Natural killer cell (primary cell): ENCODE measurements at places on chromosomes 3 and 15. TPM values are rescaled to one million over a fixed set of nuclear protein-coding genes. Genes with fewer than 3 reads are reported as not detected.

MINAR1 gene
- total RNA-seq: 0.98 TPM

POLQ gene
- total RNA-seq: 0.70 TPM

CNTN3 gene
- not detected for total RNA-seq

SPATA16 gene
- not detected for total RNA-seq

ZPLD1 gene
- total RNA-seq: not detected

ARNT2 gene
- not detected for total RNA-seq

ZBED2 gene
- not detected for total RNA-seq

ZIC4 gene
- not detected for total RNA-seq

MYNN gene
- total RNA-seq: 29.9 TPM

- DNase-seq: no peak
- no peak overlapping the region for H3K4me3 ChIP-seq
- H3K27ac ChIP-seq: no peak overlapping the region
- no peaks in the 10 kb centered on the region for H3K4me1 ChIP-seq
- peaks cover 40% of the 10 kb centered on the region for H3K36me3 ChIP-seq
Observed at GRCh38 chr3:196927571-196928453, 14.5 kb downstream of the NCBP2 start.

- H3K4me1 ChIP-seq: no peaks in the 10 kb centered on the region
- H3K27me3 ChIP-seq: no peaks in the 10 kb centered on the region
- no peak for DNase-seq
- H3K36me3 ChIP-seq: peaks cover 28% of the 10 kb centered on the region
Observed at GRCh38 chr3:108035751-108036150, 55.1 kb downstream of the CD47 start.

- H3K4me3 ChIP-seq: no peak overlapping the region
- H3K36me3 ChIP-seq: peaks cover 7% of the 10 kb centered on the region
- H3K27me3 ChIP-seq: no peaks in the 10 kb centered on the region
- no peak for DNase-seq
- no peak overlapping the region for H3K27ac ChIP-seq
Observed at GRCh38 chr3:94082391-94082937, 19.6 kb downstream of the NSUN3 start.

DNA sequence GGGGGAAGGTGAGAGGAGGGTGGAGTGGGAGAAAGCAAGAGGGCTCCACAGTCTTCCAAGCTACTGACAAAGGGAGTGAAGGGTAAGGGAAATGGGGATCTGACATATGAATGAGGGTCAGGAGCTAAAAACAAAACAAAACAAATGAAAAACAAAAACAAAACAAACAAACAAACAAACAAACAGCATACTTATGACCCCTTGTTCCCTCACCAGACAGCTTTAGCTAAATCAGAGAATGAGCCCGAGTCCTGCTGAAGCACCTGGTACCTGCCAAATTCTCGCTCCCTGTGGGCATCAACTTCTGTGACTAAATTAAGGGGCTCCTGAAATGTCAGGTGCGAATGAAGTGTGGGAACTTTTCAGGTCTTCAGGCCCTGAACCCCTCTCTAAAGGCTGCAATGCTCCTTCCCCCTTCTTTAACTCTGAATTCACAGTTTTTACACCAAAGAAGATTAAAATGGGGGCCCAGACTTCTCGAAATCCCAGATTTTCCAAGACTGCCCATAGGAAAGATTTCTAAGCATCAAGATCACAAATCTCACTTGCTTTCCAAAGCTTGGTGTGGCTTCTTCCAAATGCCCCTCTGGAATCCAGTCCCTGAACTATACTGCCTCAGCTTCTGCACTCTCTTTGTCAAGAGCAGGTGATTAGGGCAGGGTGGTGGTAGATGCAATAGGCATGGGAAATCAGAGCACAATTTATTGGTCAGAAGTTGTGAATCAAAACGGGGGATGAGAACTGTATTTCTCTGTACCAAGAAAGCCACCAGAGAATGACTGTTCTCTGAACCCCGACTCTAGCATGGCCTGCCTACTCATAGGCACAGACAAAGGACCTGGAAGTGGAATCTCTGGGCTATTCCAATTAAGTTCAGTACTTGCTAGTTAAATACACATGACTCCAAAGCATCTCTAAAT, 40.9 kb downstream of the ZIC4 start:
- H3K4me3 ChIP-seq: no peak overlapping the region
- H3K4me1 ChIP-seq: no peaks in the 10 kb centered on the region
- H3K27ac ChIP-seq: no peak overlapping the region
- H3K36me3 ChIP-seq: no peaks in the 10 kb centered on the region
- peaks cover 13% of the 10 kb centered on the region for H3K27me3 ChIP-seq

- no peaks in the 10 kb centered on the region for H3K36me3 ChIP-seq
- no peak overlapping the region for H3K4me3 ChIP-seq
- H3K27ac ChIP-seq: no peak overlapping the region
Observed at GRCh38 chr3:168273036-168273435, 177.3 kb upstream of the GOLIM4 start.

- no peaks in the 10 kb centered on the region for H3K27me3 ChIP-seq
- H3K36me3 ChIP-seq: no peaks in the 10 kb centered on the region
- H3K27ac ChIP-seq: no peak overlapping the region
- peaks cover 7% of the 10 kb centered on the region for H3K4me1 ChIP-seq
Observed at GRCh38 chr3:42052132-42052483, 39.0 kb upstream of the TRAK1 start.

GRCh38 chr3:172061724-172062184, 22.4 kb downstream of the FNDC3B start:
- H3K27me3 ChIP-seq: no peaks in the 10 kb centered on the region
- H3K36me3 ChIP-seq: no peaks in the 10 kb centered on the region
- DNase-seq: no peak
- peak overlapping the region; percentile 26 for H3K4me3 ChIP-seq
- H3K4me1 ChIP-seq: peaks cover 19% of the 10 kb centered on the region

DNA sequence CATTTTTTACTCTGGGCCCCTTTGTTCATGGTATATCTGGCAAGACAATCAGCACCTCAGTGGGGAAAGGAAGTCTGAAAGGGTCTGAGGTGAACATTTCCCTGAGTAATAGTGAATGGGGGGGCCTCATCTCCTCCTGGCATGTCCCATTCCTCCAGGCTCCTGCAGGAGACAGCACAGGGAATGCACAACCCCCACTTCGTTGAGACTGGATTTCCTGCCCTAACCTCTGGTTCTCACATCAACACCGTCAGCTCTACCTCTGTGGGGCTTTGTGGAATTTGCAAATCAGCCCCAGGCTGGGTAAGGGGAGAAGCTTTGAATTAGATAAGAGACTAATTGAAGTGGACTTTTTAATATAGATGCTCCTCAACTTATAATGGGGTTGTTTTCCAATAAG, 168.3 kb upstream of the TRIM42 start:
- H3K27ac ChIP-seq: no peak overlapping the region
- no peak for DNase-seq
- H3K36me3 ChIP-seq: no peaks in the 10 kb centered on the region
- no peaks in the 10 kb centered on the region for H3K27me3 ChIP-seq

GRCh38 chr3:124938896-124939295, 4.3 kb upstream of the MUC13 start:
- no peak overlapping the region for H3K4me3 ChIP-seq
- DNase-seq: no peak
- H3K4me1 ChIP-seq: no peaks in the 10 kb centered on the region
- H3K27me3 ChIP-seq: no peaks in the 10 kb centered on the region
- no peaks in the 10 kb centered on the region for H3K36me3 ChIP-seq
- H3K27ac ChIP-seq: no peak overlapping the region

DNA sequence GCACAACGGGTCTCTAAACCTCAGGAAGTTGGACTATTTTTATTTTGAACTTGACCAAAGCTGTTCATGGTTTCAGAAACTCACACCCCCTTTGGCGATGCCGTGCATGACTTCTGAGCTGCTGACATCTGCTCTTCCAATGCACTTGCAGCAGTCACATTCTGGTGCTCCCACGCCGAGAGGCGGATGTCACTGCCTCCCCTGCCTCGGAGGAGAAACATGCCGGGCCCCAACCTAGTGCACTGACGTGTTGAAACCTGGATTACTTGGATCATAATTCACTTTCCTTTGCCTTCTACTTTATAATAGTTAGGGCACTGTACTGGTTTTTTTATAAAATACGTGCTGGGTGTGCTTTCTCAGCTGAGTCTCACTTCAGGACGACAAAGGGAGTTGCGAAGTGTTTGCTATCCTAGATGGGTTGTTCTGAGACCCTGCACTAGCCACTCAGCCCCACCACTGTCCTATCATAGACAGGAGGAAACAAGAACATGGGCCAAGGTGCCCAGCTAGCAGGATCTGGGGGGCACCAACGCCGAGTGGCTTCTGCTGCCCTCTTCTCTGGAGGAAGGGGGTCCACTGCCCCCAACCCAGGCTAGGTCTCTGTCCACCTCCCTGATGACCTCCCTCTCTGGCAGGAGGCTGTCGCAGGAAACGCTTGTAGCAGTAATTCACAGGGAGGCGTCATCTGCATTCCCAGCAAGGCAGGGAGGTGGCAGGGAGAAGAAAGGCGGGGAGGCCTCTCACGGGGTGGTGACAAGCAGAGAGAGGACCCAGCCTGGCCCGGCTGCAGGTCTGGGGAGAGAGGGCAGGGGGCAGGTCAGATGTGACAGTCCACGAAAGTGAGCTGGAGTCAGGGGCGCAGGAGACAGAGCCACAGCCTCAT, 158.8 kb upstream of the IQSEC1 start:
- H3K4me3 ChIP-seq: no peak overlapping the region
- H3K27me3 ChIP-seq: no peaks in the 10 kb centered on the region
- no peaks in the 10 kb centered on the region for H3K36me3 ChIP-seq
- peaks cover 39% of the 10 kb centered on the region for H3K4me1 ChIP-seq

DNA sequence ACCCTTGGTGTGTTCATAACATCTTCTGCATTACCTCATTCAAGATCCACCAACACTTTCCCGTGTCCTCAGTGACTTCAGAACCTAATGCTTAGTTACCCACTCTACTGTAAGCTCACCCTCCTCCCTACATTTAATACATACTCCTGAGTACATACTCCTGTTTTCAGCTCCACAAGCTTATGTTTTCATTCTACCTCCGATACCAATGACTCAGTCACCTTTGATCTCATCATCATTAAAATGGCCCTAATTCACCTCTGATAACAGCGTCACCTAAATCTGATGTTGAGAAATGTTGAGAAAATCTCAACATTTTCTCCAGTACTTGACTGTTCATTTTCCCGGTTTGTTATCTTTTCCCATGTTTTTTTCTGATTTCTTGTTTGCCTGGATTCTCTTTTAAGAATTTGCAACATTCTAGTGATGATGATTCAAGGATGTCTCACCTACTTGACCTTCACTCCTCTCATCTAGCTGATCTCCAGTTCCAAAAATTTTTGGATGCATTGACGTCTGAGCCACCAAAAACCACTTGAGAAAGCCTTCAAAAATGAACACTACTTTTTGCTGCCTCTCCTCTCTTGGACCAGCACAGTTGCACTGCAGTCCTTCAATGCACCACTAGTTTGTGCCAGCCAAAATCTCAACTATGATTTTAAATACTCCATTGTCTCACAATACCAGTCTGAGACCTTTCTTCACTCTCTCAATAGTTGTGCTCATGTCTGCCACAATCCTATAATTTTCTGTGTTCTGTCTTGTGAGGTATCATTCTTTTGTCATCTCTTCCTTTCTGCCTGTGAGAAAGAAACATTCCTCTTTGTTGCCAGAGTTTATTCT, 220.7 kb upstream of the SEMA6D start:
- H3K27me3 ChIP-seq: no peaks in the 10 kb centered on the region
- H3K27ac ChIP-seq: no peak overlapping the region
- no peaks in the 10 kb centered on the region for H3K4me1 ChIP-seq
- H3K4me3 ChIP-seq: no peak overlapping the region
- DNase-seq: no peak

GRCh38 chr3:194745422-194746184, 59.9 kb downstream of the FAM43A start:
- H3K27ac ChIP-seq: no peak overlapping the region
- no peaks in the 10 kb centered on the region for H3K27me3 ChIP-seq
- no peaks in the 10 kb centered on the region for H3K36me3 ChIP-seq
- peaks cover 26% of the 10 kb centered on the region for H3K4me1 ChIP-seq
- H3K4me3 ChIP-seq: no peak overlapping the region
- no peak for DNase-seq

DNA sequence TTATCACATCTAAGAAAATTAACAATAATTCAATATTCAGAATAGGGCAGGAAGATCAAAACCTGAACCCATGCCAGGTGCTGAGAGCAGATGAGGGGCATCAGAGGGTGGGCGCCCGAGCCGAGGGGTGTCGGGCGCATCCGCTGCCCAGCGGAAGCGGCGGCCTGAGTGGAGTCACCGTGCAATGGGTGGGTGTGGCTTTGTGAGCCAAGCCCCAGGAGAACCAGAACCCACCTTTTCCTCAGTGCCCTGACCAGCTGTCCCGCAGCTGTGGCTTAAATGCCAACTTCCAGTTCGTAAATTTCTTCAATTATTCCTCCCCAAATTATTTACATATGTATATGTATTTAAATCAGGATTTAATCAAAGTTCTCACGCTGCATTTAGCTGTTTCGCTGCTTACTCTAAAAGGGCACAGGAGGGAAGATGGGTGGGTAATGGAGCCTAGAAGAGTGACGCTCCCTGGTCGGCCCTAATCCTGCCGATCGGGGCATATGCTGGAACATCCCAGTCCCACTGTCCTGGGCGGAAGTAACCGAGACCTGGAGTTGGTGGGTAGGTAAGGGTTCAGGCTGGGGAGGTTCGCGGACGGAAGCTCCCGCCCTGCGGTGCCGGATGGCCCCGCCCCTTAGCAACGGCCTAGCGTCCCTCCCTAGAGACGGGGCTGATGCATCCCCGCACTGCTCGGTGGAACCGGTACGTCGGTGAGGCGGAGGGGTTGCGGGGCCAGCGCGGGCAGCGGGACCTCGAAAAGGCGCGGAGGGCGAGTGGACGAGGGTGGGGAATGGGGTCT, 1.3 kb downstream of the DNAH1 start:
- no peaks in the 10 kb centered on the region for H3K27me3 ChIP-seq
- peak overlapping the region; percentile 21 for H3K4me3 ChIP-seq
- H3K36me3 ChIP-seq: peaks cover 3% of the 10 kb centered on the region
- DNase-seq: peak; percentile 69
- peak overlapping the region; percentile 4 for H3K27ac ChIP-seq

GRCh38 chr15:41574158-41574557, 15.1 kb downstream of the TYRO3 start:
- no peaks in the 10 kb centered on the region for H3K4me1 ChIP-seq
- no peaks in the 10 kb centered on the region for H3K27me3 ChIP-seq
- no peak overlapping the region for H3K4me3 ChIP-seq
- no peak for DNase-seq
- no peak overlapping the region for H3K27ac ChIP-seq

GRCh38 chr3:50749822-50750221, 75.1 kb downstream of the DOCK3 start:
- no peak overlapping the region for H3K27ac ChIP-seq
- H3K4me3 ChIP-seq: no peak overlapping the region
- no peaks in the 10 kb centered on the region for H3K36me3 ChIP-seq
- H3K4me1 ChIP-seq: no peaks in the 10 kb centered on the region
- H3K27me3 ChIP-seq: no peaks in the 10 kb centered on the region

- H3K4me1 ChIP-seq: no peaks in the 10 kb centered on the region
- no peaks in the 10 kb centered on the region for H3K36me3 ChIP-seq
- no peaks in the 10 kb centered on the region for H3K27me3 ChIP-seq
- no peak overlapping the region for H3K27ac ChIP-seq
- H3K4me3 ChIP-seq: no peak overlapping the region
Observed at GRCh38 chr15:98035577-98036010, 75.1 kb downstream of the ARRDC4 start.

DNA sequence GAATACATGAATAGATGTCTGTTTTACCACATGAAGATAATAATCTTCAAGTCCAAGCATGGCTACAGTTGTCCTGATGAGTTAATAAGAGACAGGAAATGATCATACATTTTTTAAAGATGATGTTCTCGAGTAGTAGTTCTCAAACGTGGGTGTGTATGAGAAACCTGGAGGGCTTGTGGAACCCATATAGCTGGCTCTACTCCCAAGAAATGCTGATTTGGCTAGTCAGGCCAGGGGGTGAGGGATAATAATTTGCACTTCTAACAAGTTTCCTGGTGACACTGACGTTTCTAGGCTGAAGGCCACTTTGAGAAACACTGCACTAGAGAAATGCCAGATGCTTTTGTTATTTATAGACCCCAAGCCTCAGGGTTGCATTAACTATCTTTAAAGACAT, 37.0 kb downstream of the ROPN1B start:
- H3K27me3 ChIP-seq: no peaks in the 10 kb centered on the region
- peaks cover 22% of the 10 kb centered on the region for H3K36me3 ChIP-seq
- no peak overlapping the region for H3K27ac ChIP-seq
